ENCODE measurements at places on chromosomes 12 and 14.

DNA sequence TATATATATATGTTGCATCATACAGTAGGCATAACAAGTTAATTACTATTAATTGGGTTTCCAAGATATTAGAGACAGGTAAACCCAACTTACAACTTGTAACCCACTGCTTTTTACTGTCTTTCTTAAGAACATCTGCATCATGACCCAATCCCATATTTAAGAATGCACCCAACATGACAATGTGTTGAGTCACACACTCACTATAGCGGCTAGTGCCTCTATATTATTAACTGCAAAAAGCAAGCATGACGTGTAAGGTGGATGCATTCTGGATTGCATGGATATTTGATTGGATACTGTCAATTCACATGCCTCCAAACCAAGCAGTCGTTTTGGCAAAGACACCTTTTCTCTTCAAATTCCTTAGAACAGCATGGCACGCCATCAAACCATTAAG lies 68.2 kb downstream of the KSR2 start:
- DNase-seq, result peak; percentile 23

DNA sequence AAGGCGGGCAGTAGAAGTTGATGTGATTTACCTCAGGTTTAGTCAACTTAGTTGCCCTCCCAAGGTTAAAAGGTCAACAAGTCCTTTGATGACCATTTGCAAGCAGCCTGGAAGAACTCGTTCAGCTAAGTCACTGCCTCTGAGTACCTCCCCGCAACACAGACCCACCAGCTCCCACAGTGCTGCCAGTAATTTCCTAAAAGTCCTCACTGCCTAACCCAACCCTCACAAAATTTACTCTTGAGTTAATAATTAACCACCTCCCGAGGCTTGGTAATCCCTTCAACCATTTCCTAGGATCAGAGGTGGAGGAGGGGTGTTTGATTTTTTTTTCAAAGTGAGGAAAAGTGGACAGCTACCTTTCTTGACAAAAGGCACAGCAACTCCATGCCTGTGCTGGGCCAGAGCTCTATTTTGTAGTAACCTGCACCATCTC lies 55.8 kb downstream of the MAP3K9 start:
- DNase-seq, result no peak

- DNase-seq, result no peak
These were observed 536 bp downstream of the PARPBP start for GRCh38 chr12:102120564-102120873.

DNA sequence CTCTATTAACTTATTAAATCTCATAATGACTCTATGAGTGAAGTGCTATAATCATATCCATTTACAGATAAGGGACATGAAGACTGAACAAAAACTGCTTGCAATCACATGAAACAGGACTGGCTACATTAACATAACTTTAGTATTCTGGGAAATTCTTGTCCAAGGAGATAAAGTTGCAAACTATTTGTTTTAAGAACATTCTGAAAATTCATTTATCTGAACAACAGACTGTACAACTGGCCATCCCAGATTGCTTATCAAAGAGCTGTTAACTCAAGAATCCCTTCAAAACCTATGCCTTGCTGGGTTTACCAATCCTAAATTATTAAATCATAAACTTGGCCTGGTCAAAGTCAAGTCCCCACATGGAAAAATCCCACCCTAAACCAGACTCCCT lies 39.2 kb upstream of the POC1B start:
- no peak for DNase-seq

DNA sequence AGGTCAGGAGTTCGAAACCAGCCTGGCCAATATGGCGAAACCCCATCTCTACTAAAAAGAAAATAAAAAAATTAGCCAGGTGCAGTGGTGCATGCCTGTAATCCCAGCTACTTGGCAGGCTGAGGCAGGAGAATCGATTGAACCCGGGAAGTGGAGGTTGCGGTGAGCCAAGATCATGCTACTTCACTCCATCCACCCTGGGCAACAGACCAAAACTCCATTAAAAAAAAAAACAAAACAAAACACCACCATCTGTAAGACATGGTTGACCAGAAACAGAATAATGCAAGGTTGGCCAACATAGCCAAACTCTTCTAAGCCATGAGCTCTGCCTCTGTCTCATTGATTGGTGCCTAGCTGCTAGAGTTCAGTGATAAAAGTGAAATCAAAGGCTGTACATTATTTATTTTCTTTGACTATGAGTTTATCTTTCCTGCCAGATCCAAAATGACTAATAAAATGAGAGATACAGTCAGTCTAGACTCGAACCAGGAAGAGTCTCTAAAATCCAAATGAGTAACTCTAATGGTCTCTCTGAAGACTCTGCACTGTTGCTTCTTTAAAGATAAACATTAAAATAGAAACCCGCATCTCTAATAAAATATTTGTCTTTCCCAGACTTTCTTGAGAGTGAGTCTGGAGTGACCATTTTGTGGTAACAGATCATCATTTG lies 404.7 kb downstream of the DAD1 start:
- no peak for DNase-seq

GRCh38 chr14:56195704-56196103 lies 77.5 kb downstream of the PELI2 start:
- DNase-seq, result peak; percentile 75

DNA sequence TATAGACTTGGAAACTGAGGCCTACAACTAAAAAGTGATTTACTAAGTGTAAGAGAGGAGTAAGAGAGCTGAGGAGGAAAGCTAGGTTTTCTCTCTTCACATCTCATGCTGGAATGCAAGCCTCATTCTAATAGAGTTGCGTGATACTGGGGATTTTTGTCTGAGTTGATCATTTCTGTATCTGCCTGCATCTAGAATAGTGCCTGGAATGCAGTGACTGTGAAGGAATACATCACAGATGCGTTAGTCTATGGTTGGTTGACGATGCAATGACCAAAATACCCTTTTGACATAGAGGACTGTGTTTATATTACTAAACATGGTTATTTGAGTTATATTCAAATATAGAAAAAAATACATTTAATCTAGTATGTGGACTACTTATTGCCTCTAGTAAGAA lies 9.2 kb upstream of the TMEM117 start:
- DNase-seq, result peak; percentile 35

DNA sequence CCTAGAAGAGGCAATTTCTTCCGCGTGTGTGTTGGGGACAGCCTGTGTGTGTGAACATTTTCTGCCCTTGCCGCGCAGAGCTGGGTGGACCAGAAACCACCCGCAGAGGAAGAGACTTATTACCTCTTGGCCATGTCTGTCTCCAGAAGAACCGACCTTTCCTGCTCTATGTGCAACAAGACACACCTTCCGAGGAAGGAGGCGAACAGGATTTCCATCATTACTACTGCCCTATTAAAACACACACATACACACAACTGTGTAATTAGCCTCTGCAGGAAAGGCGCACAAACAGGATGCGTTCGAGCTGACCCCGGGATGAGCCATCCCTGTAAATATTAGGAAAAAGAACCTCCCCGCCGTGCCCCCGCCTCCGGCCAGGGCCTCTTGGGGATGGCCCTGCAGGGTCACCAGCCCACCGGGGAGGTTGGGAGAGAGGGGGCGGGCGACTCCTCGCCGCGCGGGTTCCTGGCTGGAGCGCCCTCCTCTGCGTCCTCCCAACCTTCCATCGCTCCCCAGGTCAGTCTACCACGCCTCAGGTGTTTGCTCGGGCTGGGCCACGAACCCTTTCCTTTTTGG lies 484 bp upstream of the PRKCH start:
- DNase-seq, result no peak

DNA sequence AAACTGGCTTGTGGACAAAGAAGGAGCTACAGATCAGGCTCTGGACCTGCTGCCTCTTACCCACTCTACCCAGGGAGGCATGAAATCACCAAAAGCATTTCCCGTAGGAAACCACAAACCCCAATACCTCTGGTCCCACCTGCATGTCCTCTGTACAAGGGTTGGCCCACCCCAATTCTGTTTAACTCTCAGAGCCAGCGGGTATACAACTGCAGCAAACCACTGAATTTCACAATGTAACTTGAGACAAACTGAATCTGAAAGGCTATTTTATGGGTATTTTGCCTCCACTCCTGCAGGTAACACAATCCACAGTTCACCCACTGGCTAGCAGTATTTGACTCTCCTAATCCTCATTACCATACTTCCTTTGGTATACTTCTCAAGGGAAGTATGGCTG lies 16.5 kb downstream of the SIX1 start:
- DNase-seq, result no peak

- DNase-seq, result peak; percentile 11
These were observed 582.6 kb upstream of the ATP2B1 start for GRCh38 chr12:90290980-90291975.

- DNase-seq, result peak; percentile 59
These were observed 30.2 kb upstream of the CIPC start for GRCh38 chr14:77067632-77068516.

DNA sequence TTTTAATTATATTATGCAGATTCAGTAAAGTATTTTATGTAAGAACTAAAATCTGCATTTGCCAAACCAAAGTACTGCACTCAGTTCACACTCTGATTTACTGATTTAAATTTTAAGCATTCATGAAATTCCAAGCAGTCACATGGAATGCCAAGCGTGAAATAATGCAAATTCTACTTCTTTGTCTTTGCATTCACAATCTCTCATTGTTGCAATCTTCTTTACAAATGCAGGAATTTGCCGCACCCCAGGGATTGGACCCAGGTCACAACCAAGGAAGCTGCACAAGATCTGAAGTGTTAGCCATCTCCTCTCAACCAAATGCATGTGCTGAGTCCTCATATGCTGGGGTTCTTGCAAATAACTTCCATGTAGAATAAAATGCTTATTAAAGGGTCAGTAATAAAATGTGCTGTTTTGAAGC lies 71.9 kb downstream of the TUNAR start:
- DNase-seq, result no peak

GRCh38 chr12:113347107-113347506 lies 11.3 kb upstream of the PLBD2 start:
- DNase-seq, result no peak

- peak; percentile 63 for DNase-seq
These were observed 3.8 kb upstream of the NUMB start for GRCh38 chr14:73462048-73462715.

DNA sequence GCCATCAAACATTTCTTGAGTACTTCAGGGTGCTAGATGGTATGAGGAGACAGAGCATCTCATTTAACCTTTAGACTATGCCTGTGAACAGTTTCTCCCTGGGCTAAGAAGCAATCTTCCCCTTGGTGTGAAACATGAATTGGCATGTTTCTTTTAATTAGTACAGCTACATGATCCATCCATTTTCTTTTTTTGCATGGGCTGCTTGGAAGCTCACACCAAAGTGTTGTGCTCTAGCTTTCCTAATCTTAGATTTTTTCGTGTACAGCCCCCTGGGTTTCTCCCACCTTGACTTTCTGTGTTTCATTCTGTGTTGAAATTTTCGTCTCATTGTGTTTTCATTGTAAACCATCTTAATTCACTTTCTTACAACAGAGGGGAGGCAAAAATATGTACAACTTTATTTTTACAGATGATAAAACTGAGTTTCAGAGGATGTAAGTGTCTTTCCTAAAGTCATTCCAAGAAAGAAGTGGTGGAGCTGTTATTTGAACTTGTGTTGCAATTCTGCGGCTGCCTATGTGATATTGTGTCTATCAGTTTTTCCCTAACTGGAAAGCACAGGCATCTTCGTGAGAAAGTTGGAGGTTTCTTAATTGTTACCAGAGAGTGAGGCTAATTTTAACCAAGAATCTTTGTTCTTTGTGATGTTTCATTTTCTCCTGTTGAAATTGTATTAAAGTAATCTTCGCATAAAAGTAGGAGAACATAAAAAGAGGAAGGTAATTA lies 64.5 kb downstream of the DAAM1 start:
- peak; percentile 93 for DNase-seq

DNA sequence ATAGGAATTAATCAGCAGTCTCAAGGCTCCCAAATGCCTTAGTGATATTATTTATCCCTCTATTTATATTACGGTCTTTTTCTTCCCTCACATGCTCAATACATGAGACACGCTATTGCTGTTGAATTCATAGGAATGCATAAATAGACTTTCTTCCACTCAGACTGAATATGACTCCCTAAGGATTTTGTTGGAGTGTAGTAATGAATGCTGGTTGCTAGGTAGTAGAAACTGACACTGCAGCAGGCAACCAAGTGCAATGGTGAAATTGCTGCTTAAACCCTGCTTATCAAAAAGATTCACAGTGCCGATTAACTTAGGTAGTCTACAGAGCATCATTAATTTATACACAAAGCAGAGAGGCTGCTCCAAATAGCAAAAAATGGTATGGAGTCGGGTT lies 168.2 kb downstream of the KCNC2 start:
- DNase-seq, result no peak

DNA sequence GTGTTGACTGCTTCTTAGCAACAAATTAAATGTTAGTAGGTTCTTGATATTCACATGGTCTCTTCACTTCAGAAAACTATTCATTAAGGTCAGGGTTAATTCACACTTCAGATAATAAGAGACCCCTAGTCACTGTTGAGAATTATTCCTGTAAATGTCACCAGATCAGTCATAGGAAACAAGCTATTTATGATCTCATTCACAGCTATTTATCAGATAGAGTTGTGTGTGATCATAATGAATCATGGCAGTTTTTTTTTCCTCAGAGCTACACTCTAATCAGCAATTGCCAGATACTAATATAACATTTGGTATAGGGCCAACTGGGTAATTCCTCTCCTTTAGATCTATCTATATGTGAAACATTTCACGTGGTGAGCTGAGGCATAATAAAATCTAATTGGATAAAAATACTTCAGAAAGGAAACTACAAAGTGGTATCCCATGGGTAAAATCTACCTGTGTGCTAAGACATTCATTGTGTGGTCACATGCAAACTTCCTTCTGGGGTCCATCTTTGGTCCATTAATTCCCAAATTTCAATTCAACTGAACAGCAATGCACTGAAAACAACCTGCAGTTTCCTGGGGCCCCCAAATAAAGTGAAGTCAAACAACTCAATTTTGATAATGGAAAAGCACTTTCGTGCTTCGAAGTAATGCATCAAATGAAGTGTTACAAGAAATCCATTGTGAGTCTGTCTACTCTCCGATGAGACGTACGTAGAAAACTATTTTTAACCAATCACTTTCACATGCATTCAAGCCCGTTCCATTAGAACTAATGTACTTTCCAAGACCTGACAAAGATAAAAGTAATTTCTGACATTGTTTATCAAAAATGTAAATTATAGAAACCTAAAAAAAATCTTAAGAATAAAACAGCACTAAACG lies 197.0 kb downstream of the ACSS3 start:
- no peak for DNase-seq

GRCh38 chr12:119153477-119154434 lies 25.0 kb upstream of the HSPB8 start:
- DNase-seq, result peak; percentile 17

GRCh38 chr12:45217846-45218245 lies 2.0 kb downstream of the ANO6 start:
- no peak for DNase-seq

GRCh38 chr14:101824339-101824727 lies 62.8 kb downstream of the PPP2R5C start:
- peak; percentile 43 for DNase-seq

- DNase-seq, result no peak
These were observed 43.0 kb downstream of the KLRG1 start for GRCh38 chr12:9032202-9032964.

GRCh38 chr12:109768901-109769670 lies 55.5 kb downstream of the FAM222A start:
- no peak for DNase-seq

- DNase-seq, result peak; percentile 59
These were observed 51.6 kb downstream of the PLEKHG3 start for GRCh38 chr14:64755781-64756221.

GRCh38 chr14:103679351-103679750 lies 35.9 kb downstream of the XRCC3 start:
- peak; percentile 39 for DNase-seq
